Suppressor macrophage treated with lipopolysaccharide for 4 hours (primary cell): ENCODE measurements at places on chromosomes 5 and 9.

GRCh38 chr5:84870369-84870768 lies 485.7 kb upstream of the EDIL3 start:
- no peak for DNase-seq

DNA sequence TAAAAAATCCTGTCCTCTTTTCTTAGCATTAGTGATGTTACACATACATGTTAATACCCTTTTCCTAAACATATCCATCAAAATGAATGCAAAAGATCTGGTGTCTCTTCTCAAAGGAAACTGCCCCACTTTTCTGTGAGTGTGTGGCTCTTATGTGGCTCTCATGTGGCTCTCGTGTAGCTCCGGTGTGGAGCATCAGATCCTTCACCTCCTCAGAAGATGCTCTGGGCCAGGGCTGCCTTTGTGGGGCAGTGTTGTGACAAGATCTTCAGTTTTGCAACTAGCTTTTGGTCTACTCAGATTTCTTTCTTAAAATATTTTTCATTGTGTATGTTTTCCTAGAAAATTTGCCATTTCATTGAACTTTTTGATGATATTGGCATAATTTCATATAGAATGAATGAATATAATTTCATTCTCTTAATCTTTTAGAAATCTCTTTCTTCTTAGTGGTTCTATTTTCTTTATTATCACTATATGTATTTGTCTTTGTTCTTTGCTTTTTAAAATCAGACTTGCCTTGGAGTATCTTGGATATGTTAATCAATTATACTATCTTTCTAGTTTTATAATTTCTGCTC lies 19.4 kb downstream of the GARNL3 start:
- no peak for DNase-seq

DNA sequence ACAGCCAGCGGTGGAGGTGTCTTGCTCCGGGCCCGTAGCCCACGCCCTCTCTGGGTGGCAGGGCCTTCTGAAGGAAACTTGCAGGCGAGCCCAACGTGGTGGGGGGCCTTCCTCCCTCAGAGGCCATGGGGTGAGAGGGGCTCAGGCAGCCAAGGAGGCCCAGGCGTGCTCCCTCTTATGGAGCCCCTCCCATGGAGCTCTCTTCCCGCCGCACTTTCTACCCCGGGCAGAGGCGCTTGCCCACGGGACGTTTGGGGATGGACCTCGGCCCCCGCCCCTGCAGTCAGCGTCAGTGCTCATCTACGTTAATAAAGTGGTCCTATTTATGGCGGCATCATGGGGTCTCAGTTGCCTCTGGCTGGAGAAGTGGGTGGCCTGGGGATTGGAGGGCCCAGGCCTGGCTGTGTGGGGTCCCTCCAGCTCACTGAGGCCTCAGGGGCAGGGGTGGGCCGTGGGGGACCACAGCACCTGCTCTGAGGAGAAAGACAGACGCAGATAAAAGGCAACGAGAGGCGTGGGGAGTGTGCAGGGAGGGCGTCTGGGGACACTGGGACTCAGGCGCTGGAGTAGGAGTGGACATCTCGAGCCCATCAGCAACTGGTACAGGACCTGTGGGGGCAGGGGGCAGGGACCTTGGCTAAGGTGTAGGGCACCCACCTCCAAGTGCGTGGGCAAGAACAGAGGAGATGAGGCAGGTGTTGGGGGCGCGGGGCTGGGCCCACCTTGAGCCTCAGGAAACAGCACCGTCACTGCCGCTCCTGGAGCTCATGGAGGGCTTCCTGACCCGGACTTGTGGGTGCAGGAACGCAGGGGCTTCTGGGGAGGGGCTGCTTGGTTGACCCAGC lies 33.8 kb downstream of the FAM163B start:
- no peak for DNase-seq

- no peak for DNase-seq
Measured at GRCh38 chr9:124213396-124213795, 44.4 kb upstream of the NEK6 start.

GRCh38 chr9:95101326-95101725 lies 216.2 kb downstream of the FANCC start:
- no peak for DNase-seq

- DNase-seq: no peak
Measured at GRCh38 chr5:135890296-135890695, 5.3 kb downstream of the IL9 start.

DNA sequence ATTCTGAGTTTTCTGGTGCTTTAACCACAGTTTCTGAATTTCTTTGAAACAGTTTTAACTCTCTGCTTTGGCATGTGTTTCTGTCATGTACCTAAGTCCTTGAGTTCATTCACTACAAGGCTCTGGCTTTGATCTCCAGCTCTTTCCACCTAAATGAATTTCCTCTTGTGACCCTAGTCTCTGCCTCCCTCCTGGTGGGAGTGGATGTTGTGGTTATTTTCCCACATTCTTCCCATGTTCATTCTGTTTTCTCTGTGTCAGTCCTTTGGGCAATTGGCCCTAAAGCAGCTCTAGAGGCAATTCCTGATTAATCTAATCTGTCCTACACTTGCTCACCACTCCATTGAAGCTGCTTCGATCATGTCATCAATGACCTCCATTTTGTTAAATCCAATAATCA lies 28.4 kb upstream of the DPYSL3 start:
- no peak for DNase-seq
